LHCN-M2 (cell line): ENCODE measurements at places on chromosomes 2 and 18. TPM values are rescaled to one million over a fixed set of nuclear protein-coding genes. Genes with fewer than 3 reads are reported as not detected.

GRCh38 chr18:47986620-47987387 lies 56.3 kb upstream of the SMAD2 start:
- DNase-seq, result no peak

DNA sequence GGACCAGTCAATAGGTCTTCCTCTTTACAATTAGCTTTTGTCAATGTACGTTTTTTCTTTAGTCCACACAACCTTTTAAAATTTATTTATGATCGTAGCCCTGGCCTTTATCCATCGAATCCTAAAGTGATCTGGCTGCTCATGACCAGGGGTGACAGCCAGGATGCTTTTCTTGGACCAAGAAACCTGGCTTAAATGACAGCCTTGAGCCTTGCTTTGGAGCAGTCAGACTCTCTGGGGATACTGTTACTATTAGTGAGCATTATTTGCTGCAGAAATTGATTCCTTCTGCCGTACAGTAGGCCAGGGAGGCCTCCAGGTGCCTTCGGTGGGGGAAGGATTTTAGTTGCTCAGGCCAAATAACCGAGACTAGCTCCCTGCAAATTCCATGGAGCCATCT lies 70.2 kb downstream of the AGAP1 start:
- no peak for DNase-seq

DNA sequence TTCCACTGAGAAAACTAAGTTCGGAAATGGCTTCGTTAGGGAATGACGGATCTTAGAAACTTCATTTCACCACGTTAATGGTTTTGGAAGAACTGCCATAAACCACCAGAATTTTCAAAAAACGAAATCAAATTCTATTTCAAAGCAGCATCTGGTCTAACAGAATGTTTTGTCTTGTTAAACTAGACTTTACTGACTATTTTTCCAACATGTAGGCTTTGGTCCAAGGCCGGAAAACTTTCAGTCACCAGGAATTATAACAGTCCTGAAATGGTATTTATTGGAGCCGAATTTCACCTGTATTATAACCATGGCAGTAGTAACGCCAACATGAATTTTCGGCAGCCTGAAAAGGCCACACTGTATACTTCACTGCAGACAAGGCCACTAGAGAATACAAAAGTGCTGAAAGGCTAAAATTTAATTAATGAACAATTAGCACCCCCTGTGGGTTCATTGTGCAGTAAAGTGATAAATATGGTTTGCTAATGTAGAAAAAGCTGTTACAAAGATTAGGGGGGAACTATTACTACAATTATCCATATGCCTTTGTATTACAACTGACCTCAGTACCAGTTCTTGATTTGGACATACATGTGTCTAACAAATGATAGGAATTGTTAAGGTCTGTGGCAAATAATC lies 116.4 kb downstream of the ZNF521 start:
- DNase-seq, result no peak

DNA sequence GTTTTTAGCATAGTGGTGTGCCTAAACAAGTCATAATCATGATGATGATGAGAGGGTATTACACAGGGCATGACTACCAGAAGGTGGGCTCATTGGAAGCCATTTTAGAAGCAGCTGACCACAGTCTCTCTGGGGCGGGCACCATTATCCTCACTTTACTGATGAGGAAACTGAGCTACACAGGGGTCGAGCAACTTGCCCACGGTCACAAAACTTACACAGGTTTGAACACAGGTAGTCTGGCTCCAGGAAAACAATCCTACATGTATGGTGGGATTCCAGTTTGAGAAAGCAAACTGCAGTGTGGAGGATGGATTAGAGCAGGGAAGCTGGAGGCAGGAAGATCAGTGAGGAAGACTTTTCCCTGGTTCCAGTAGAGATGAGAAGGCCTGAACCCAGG lies 6.2 kb downstream of the RHOB start:
- DNase-seq, result no peak

DNA sequence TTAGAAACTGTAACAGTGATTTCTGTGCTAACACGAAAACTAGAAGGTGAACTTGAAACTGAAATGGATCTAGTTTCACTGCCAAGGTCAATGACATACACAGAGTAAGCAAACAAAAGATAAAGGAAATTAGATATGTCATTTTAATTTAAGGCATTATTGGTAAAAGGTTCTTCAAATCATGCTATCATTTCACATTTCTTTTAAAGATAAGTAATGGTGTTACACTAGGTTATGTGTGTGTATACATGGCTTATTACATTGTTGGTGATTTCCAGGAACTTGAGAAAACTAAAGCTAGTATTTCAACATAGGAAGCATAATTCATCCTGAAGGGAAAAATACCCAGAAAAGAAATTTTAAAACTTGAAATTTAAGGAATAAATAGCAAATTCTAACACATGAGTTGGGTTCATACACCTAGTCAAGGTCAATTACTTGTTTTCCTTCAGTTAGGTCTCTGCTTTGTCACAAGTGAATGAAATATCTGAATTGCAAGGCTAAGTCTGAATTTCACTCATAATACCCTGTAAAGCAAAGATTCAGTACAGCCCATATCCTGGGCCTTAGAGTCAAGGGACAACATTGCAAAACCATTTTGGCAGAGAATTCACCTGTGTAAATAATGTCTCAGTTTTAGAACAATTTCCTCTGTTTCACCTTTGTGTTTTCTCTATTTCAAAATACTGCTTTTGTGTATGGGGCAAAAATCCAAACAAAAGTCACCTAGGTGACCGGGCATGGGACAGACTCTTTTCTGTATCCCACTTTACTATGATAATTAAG lies 141.6 kb downstream of the SRBD1 start:
- DNase-seq, result no peak

DNA sequence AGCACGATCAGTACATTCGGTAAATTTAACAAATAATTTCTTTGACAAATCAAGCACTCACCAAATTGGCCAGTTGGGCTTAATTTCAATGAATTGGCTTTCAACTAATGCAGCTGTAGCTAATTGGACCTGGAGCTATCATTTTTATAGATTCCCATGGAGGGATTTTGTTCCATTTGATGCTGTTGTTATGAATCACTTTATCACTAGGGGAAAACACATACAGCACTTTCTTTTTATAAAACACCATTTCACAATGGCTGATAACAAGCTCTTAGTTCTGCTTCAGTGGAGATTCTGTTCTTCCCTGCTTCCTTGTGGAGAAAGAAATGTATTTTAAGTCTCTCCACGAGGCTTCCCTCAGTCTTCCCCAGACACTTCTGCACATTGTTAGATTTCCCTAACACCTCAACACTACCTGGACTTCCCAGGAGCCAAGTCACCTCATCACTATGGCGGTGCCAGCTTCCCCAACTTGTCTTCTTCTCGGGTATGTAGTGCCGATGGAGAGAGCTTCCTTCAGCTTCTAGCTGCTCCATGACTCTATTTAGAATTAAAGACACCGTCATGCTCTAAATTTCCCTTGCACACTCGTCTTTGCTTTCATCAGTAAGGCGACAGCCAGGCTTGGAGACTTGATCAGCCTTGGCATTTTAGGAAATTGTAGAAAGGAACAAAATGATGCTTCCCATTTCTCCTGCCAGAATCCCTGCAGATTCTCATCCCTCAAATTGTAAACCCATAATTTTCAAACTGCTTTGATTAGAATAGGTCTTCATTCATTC lies 72.0 kb downstream of the INPP5D start:
- no peak for DNase-seq

GRCh38 chr18:77088963-77089722 lies 43.4 kb downstream of the MBP start:
- DNase-seq, result no peak

GRCh38 chr2:216216951-216217903 lies 108.1 kb downstream of the XRCC5 start:
- DNase-seq, result peak; percentile 56

DNA sequence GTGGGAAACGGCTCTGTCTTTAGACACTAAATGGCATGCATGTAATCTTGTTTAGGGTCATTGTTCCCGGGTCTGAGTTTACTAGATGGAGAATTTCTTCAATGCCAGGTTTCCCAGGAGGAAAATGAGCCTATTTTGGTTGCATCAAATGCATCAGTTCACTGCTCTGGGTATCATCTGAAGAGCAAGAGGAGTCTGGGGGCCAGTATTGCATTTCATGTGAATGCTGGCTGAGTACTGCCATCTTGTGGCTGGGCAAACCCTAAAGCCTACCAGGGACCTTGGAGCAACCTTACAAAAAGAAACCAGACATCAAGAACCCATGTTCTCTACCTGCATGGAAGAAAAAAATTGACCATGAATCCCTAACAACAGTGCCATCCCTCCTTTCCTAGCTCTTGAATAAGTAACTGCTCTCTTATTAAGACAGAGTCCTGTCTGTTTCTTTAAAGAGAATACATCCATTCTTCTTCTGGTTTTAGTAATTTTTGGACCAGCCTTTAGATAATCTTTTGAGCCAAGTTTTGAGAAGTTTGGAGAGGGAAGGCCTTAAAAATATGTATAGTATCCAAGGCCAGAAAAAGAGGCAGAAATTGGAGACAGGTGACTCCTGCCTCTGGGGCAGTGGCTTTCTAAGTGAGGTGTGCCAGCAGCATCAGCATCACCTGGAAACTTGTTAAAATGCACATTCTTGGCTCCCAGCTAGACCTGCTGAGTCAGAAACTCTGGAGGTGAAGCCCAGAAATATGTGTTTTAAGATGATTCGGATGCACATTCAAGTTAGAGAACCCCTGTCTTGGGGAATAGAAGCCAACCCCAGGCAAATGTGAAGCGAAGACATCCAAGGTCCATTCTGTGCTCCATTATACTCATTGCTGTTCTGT lies 261.0 kb upstream of the CXCR4 start:
- DNase-seq, result peak; percentile 5

GRCh38 chr18:59685501-59685900 lies 11.7 kb downstream of the CCBE1 start:
- no peak for DNase-seq

The ANTXR1 gene
- total RNA-seq, result 181 and 209 TPM in 2 replicates

The CAVIN2 gene
- total RNA-seq, result 388 and 506 TPM in 2 replicates

The VAMP8 gene
- 21.2 and 27.1 TPM in 2 replicates for total RNA-seq

The REG1B gene
- total RNA-seq, result not detected in 2 replicates

The IL1B gene
- 0.06 and 0.86 TPM in 2 replicates for total RNA-seq

The TRIP12 gene
- 145 and 160 TPM in 2 replicates for total RNA-seq

The HAUS1 gene
- total RNA-seq, result 42.1 and 87.1 TPM in 2 replicates

The SPATS2L gene
- total RNA-seq, result 236 and 275 TPM in 2 replicates

The MBD5 gene
- total RNA-seq, result 15.6 and 19.2 TPM in 2 replicates

The SLC16A14 gene
- 0.11 TPM in 1 of 2 replicates, not detected in the other for total RNA-seq

The DLGAP1 gene
- 0.06 and 0.46 TPM in 2 replicates for total RNA-seq

The POLE4 gene
- 31.4 and 31.9 TPM in 2 replicates for total RNA-seq

The FAM124B gene
- 0.06 TPM in 1 of 2 replicates, not detected in the other for total RNA-seq
